Kidney (tissue), 22 donors: ENCODE measurements at places on chromosomes 16 and 17.

DNA sequence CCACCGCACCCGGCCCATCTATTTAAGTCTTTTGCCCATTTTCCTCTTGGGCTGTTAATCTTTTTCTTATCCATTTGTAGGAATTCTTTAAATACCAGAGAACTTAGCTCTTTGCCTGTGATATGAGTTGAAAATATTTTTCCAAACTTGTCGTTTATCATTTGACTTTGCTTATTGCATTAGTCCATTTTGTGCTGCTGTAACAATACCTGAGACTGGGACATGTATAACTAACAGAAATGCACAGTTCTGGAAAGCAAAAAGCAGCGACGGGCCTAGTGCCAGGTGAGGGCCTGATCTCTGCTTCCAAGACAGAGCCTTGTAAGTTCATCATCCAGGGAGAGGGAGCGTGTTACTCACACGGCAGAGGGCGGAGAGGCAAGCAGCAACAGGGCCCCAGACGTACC lies 25.6 kb upstream of the BHLHA9 start:
- no peak for DNase-seq

- DNase-seq, result no peak
Measured at GRCh38 chr16:23608194-23608593, 12.1 kb upstream of the NDUFAB1 start.

DNA sequence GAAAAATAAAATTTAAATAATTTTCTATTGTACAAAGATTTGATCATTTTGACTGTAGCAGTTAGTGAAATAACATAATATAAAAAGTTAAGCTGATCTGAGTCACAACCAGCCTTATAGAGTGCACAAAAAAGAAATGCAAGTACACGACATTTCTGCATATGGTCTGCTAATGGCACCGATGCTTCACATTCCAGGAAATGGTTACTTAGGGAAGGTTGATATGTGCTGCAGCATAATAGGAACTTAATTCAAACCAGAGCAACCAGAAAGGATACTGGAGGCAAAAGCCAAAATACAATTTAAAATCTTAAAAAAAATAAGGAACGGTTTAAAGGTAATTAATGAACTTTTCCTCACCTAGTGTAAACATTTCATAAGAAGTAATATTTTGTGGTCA lies 10.0 kb upstream of the CFDP1 start:
- no peak for DNase-seq

- DNase-seq, result no peak
Measured at GRCh38 chr17:27993723-27994310, 48.7 kb upstream of the NLK start.

GRCh38 chr17:78138204-78139060 lies 7.8 kb upstream of the C17orf99 start:
- no peak for DNase-seq

DNA sequence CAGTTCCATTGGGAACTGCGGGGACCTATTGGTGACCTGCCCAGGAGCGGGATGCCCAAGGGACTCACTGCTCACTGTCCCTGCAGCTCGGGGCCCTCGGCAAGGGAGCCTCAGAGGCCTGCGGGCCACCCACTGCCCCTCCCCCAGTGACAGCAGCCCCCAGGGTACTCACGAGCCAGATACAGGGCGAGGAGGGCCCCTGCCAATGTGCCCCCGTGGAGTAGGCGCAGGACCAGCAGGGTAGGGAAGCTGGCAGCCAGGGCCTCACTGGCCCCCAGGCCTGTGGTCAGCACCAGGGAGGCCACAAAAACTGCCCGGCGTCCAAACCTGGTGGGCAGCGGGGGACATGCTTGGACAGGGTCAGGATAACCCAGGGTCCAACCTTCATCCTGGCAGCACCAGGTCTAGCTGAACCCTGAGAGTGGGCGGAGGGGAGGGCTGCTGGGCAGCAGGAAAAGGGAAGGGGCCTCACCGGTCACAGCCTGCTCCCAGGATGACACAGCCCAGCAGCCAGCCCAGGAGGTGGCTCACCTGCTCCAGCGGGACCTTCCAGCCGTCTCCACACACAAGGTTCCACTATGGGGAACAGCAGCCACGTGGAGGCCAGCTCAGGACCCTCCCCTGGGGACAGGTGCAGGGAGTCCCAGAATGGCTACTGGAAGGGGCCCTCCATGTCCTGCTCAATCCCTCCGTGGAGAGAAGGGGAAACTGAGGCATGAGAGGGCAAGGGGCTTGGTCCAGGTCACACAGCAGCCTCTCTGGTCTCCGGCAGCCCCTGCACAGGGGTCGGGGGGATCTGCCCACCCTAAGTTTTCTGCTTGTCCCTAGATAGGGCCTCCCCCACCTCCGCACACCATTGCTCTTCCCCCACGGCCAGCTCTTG lies 855 bp downstream of the SLC22A31 start:
- no peak for DNase-seq

DNA sequence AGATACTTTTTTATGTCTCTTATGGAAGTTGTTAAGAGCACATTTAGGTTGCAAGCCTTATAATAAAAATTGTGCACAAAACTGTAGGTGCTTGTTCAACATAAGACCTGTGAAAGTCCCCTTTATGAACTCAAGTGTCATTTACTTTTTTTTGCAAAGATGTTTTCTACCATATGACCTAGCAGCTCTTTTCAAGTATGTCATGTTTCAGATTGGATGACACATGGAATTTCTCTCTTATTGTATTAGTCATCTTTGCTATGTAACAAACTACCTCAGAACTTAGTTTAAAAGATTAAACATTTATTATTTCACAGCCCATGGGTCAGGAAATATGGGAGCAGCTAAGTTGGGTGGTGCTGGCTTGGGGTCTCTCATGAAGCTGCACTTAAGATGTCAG lies 57.9 kb downstream of the PHKB start:
- DNase-seq, result no peak

- peak; percentile 74 for DNase-seq
Measured at GRCh38 chr17:81027591-81028505, 7.1 kb upstream of the BAIAP2 start.

DNA sequence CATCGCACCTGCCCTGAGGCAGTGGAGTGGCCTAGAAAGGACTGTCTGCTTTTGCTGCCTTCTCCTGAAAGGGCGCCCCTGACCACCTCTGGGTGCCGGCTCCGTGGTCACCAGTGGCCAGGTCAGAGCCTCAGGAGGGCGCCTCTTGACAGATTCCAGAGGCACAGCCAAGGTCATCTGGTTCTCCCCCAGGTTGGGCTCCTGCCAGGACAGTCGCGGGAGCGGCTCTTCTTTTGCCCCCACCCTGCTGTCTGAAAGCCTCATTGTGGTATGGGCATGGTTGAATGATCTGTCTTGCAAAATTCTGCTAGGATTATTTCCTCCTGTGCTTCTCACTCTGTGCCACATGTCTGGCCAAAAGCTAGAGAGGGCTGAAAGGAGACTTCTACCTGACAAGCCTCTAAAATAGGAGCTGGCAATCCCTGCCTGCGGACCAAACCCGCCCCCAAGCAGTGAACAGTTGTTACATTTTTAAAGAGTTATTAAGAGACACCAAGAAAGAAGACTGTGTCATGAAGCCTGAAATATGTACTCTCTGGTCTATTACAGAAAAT lies 82.8 kb downstream of the SNX29 start:
- peak; percentile 40 for DNase-seq

- DNase-seq, result no peak
Measured at GRCh38 chr17:80145076-80146075, 1.6 kb downstream of the EIF4A3 start.

GRCh38 chr16:82108774-82109173 lies 61.2 kb downstream of the MPHOSPH6 start:
- DNase-seq, result no peak

DNA sequence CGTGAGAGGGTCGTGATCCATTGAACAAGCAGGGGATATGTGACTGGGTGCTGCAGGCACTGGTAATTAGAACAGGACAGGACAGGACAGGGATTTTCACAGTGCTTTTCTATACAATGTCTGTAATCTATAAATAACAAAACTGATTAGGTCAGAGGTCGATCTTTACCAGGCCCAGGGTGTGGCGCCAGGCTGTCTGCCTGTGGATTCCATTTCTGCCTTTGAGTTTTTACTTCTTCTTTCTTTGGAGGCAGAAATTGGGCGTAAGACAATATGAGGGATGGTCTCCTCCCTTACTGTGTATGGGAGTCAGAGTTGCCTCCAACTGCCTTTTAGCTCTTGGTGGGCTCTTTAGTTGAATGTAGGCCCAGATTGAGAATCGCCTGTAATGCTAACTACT lies 1.5 kb upstream of the ZNF764 start:
- no peak for DNase-seq
